ENCODE measurements at places on chromosomes 13 and 19.
A peak's percentile ranks its signal among the peaks of the same experiment; 100 is the strongest.

DNA sequence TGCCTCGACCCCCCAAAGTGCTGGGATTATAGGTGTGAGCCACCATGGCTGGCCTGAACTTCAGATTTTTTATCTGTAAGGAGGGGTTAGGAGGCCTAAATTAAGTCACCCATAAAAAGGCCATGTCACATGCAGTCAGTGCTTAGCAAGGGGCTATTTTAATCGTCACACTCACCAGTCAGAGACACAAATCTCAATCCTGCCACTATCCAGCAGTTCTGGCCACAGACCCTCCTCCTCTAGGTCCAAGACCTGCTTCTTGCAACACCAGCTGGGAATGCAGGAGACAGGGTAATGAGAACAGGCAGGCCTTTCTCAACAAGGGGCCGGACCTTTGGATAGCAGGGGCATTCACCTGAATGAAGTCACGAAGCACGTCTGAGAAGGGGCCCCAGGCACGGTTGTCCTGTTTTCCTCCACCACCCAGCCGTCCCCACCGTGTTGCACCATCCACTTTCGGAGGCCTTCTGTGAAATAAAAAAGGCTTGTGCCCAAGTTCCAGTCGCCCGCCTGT, 1.4 kb downstream of the FBXO27 start:
- no peak for DNase-seq

DNA sequence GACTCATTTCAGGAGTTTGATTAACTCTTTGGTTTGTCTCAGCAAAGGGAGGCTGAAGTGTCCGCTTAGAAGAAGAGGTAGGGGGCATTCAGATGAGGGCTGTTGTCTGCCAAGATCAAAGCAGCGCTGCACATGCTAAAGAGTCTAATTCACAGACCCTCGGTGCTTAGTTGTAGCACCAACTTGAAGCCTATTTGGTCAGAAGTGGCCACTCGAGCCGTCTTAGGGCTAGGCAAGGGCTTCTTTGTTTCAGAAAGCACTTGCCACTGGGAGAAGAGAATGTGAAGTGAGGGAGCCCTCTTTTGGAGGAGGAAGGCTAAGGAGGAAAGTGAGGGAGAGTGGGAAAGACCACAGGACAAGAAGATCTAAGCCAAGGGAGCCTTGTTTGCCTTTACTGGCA, 313.4 kb upstream of the TMTC4 start:
- DNase-seq = peak; percentile 6

DNA sequence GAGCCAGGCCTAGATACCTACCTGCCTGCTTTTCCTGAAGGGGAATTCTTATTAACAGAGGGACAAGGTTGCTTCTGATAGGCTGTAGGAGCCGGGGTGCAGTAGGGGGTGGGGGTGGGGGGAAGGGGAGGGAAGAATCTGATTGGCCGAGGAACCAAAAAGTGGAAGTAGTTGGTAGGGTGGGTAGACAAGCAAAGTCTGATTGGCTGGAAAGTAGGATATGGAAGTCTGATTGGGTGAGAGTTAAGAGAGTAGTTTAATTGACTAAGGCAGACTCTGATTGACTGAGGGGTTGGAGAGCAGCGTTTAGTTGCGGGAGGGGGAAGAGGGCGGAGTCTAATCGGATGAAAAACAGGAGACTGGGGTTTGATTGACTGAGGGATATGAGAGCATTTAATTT, 9.4 kb upstream of the CYP4F22 start:
- no peak for DNase-seq

GRCh38 chr19:51830274-51830673, 35.3 kb downstream of the FPR3 start:
- no peak for DNase-seq

GRCh38 chr13:41220401-41220800, 26.0 kb upstream of the KBTBD7 start:
- DNase-seq = no peak

DNA sequence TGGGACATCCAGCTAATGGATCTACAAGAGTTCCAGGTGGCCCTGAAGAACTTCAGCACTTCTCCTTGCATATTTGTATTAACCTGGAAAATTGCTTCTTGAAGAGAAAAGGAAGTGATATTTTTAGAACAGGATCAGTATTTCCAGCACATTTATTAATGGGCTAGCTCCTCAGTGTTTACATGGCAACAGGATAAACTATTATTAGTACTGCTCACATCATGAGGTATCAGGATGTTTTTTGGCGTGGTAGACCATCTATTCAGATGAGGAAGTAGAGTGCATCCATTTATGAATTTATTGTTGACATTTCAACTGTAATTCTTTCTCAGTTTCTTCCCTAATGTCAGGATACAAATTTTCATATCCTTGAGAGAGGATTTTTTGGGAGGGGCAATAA, 144.4 kb downstream of the KCNRG start:
- DNase-seq = no peak

DNA sequence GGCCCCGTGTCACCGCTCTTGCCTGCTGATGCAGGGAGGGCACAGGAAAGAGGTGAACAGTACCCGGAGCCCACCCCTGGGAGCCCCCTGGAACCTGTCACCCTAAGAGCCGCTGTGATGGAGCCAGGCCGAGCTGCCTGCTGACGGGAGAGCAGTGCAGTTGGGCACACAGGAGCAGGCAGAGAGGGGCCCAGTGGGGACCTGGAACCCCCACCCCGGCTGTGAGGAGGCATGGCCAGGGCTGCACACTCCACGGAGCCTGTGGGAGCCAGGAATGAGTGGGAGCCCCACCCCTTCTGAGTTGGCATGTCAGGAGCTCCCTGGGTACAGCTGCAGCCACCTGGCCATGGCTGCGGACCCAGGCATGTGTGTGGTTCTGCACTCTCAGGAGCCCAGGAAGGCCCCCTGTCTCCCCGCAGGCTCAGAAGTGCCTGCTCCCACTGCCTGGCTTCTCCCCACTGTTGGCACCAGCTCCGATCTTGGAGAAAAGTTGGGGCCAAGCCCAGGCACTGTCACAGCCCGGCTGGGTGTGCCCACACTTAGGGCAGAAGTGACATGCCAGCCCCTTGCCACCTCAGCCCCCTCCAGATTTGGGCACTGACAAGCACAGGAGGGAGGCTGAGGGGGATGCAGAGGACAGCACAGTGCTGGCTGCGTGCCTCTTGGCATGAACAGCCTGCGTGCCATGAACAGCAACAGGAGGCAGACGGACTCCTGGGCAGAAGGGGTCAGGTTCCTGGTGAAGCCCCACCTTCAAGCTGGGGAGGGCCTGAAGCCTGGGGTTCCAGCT, 6.3 kb downstream of the CFAP97D2 start:
- DNase-seq = no peak

DNA sequence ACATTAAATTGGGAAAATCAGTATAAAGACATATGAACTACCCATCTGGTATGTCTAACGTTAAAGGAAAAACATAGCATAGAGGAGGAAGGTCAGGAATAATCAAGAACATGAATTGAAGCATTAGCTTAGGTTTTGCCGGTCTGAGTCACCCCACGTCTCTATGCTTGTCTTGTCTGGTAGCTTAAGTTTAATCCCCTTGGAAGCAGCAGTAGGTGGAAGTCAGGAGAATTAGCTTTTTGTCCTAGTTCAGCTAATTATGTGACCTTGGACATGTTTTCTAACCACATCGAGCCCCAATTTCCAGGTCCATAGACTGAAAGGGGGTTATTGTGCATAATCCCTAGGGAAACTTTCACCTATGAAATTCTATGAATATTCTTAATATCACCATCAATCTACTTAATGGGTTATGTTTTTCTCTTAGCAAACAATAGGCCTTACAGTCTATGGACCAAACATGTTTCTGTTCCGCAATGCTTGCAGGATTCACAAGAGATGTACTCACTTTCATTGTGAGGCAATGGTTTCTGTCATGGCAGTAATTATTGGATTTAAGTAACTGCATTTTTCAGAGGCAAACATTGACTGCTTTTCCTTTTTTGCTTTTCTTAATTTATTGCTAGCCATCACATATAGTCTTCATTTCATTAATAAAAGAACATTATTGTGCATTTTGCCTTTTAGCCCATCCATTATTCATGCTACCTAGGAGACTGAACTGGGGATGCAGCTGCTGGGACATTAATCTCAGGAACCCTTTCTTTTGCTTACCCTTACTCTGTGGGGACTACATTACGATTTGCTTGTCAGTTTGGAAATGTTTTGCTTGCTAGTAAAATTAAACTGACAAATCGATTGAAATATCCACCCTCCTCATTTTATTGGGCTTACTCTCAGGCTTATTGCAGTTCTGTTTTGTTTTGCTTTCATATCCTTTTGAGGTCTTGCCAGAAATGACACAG, 304.8 kb upstream of the MAB21L1 start:
- no peak for DNase-seq

- no peak for DNase-seq
Measured at GRCh38 chr13:76454991-76455390, 431.2 kb downstream of the KCTD12 start.

DNA sequence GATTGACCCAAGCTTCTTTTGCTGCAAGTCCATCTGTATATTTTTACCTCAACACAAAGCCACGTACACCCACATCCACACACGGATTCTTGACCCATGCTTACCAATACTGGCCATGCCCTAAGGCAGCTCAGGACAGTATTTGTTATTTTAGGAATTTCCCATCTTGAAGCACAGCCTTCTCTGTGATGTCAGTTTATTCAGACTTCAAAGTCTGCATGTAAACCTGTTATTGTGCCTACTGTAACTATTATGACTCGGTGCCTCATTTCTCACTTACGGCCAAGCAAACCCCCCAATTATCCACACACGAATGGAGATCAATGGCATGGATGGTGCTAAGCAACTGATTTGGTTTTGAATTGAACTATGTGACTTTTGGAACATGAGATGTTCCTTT, 17.5 kb downstream of the CLDN10 start:
- no peak for DNase-seq

- DNase-seq = no peak
Measured at GRCh38 chr13:28488376-28489005, 6.4 kb downstream of the FLT1 start.
